Suprapubic skin (tissue), 4 donors: ENCODE measurements at places on chromosomes 2 and 18. TPM values are rescaled to one million over a fixed set of nuclear protein-coding genes. Genes with fewer than 3 reads are reported as not detected.

FEV gene
- not detected for total RNA-seq

FIGLA gene
- total RNA-seq: not detected

DNA sequence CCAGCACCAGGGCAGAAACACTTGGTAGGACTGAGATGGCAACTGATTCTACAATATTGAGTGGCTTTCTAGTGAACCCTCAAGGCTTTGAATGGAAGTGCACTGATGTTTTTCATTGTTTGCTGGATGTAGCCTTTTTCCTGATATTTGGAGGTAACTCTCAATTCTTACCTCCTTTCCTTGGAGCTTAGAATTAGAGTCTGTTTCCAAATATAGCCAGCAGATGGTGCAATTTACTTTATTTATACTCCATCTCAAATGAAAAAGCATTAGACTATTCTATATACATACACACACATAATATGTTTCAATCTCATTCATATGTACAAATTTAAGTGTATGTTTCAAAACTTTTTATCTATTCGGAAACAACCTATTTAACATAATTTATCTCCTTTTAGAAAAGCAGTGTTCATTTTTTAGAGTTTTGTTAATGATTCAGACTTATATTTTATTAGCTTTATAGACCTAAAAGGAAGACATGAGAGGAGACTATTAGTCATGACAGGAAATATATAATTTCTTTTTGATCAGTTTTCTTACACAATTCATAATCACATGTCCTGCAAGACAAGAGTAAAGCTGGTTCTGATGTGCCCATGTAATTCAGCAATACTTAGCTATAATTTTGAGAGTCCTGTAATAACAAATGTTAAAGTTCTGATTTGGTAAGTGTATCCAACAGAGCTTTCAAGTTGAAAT, 124.8 kb downstream of the NUP35 start:
- no peak overlapping the region for H3K27ac ChIP-seq
- H3K4me3 ChIP-seq: no peak overlapping the region
- no peaks in the 10 kb centered on the region for H3K36me3 ChIP-seq
- no peaks in the 10 kb centered on the region for H3K27me3 ChIP-seq
- DNase-seq: no peak

FBLN7 gene
- total RNA-seq: 3.7 TPM

RAB12 gene
- total RNA-seq: 64.4 TPM

DNA sequence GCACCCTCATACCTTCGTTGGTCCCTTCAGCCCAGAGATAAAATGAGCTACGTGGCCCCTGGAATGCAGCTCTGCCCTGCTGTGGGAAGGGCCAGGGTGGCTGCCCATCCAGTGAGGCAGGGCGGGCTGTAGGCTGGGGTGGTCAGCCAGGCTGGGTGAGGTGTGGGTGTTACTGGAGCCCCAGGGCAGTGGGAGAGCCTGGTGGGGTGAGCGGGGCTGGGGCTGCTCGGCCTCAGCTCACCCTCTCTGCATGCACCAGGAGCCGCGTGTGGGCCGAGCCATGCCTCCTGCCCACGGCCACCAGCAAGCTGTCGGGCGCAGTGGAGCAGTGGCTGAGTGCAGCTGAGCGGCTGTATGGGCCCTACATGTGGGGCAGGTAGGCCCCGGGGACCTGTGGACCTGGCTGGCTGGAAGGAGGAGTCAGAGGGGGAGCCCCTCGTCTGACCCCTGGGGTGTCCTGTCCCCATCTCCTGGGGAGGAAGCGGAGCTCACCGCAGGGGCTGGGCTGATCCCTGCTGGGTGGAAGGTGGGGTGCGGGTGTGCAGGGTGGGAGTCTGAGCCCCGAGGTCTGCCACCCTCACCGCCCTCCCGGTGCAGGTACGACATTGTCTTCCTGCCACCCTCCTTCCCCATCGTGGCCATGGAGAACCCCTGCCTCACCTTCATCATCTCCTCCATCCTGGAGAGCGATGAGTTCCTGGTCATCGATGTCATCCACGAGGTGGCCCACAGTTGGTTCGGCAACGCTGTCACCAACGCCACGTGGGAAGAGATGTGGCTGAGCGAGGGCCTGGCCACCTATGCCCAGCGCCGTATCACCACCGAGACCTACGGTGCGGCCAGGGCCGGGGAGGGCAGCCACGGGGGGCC, 5.5 kb downstream of the RNPEPL1 start:
- peaks cover 71% of the 10 kb centered on the region for H3K36me3 ChIP-seq
- H3K4me3 ChIP-seq: no peak overlapping the region
- no peak overlapping the region for H3K27ac ChIP-seq
- no peak for DNase-seq

KIF5C gene
- total RNA-seq: 0.30 TPM

IL1RN gene
- total RNA-seq: 129 TPM
